ENCODE measurements at places on chromosomes 1 and 21.

- peak; percentile 75 for DNase-seq
Observed at GRCh38 chr1:8317647-8318381, at the start of gene SLC45A1. Gene SLC45A1, plus strand, starts transcription at chr1:8318114. Its CDS starts 6,216 bp downstream, at chr1:8324330.

GRCh38 chr1:3695326-3696217, 43.3 kb downstream of the TP73 start:
- peak; percentile 30 for DNase-seq

- no peak for DNase-seq
Observed at GRCh38 chr1:223312705-223313414, 51.1 kb downstream of the SUSD4 start.

- no peak for DNase-seq
Observed at GRCh38 chr1:241579434-241579833, 47.3 kb downstream of the KMO start.

DNA sequence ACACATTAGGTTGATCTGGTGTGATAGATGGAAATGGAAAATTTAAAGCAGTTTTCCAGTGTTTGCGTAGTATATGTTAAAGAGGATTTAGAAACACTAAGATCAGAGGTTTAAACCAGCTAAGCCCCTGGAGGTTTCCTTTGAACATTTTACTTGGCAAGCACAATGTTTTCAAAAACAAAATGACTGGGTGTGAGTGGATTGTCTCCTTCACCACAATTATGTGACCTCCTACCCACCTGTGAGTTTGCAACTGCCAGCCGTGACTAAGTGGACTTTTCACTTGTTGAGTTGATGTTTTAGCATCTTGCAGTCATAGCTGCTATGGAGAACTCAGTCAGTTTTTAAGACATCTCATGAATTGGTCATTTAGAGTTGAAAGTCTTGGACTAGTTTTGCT, 4.7 kb downstream of the CCDC190 start:
- DNase-seq: no peak

- DNase-seq: no peak
Observed at GRCh38 chr1:28577738-28578536, 14.1 kb upstream of the RAB42 start.
